Activated T-helper 1 cell treated with anti-CD3 and anti-CD28 coated beads, Interleukin-12 subunit alpha, Interleukin-12 subunit beta, Interleukin-2, Interleukin-4 antibody, amounts not matched to agents 30 ng/mL and 10 ng/mL and 1 ng/mL, durations not matched to agents 14 hours and 24 hours and 36 hours (primary cell): ENCODE measurements at places on chromosomes 6 and 20.

DNA sequence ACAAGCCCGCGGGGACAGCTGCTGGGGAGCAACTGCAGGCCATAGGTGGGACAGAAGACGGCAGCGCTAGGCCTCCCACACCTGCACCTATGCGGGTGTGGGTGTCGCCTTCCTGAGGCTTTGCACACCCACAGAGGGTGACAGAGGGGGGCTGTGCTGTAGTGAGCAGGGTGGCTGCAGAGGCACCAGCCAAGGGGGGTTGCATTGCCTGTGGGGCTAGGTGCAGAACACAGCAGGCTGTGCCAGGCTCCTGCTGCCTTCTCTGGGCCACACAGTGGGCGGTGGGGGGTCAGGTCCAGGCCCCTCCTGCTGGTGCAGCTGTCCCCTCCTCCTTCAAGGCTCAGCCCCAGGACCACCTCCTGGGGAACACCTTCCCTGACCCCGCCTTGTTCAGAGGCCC lies 75.7 kb downstream of the WDR27 start:
- no peak for DNase-seq

- DNase-seq, result no peak
These were observed 6.3 kb upstream of the OR14J1 start for GRCh38 chr6:29295181-29295585.

GRCh38 chr6:116533233-116533957 lies 12.1 kb downstream of the TRAPPC3L start:
- DNase-seq, result no peak

DNA sequence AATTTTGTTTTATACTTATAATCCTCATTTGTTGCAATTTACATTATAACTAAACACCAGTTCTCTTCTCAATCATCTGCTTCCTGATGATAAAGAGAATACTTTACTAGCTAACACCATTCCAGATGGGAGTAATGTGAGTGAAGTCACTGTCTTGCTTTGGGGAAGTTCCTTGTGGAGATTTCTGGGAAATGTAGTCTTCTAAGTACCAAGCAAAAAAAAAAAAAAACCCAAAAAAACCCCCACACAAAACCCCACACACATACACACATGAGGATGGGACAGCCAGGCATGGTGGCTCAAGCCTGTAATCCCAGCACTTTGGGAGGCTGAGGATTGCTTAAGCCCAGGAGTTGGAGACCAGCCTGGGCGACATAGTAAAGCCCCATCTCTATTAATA lies 2.2 kb upstream of the SNPH start:
- no peak for DNase-seq

GRCh38 chr20:19725814-19726525 lies 32.1 kb upstream of the RIN2 start:
- DNase-seq, result no peak

- no peak for DNase-seq
These were observed 26.1 kb upstream of the KCNB1 start for GRCh38 chr20:49508435-49509199.

DNA sequence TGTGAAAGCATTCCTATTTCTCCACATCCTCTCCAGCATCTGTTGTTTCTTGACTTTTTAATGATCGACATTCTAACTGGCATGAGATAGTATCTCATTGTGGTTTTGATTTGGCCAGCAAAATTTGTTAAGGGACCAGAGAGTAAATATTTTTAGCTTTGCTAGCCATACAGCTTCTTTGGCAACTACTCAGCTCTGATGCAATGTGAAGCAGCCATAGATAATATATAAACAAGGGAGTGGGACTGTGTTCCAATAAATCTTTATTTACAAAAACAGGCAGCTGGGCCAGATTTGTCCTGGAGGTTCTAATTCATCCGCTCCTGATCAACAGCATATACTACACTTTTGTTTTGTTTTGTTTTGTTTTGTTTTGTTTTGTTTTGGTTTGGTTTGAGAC lies 202.9 kb downstream of the ZNF217 start:
- DNase-seq, result no peak

- DNase-seq, result no peak
These were observed 496.8 kb upstream of the JAG1 start for GRCh38 chr20:11170565-11170964.

DNA sequence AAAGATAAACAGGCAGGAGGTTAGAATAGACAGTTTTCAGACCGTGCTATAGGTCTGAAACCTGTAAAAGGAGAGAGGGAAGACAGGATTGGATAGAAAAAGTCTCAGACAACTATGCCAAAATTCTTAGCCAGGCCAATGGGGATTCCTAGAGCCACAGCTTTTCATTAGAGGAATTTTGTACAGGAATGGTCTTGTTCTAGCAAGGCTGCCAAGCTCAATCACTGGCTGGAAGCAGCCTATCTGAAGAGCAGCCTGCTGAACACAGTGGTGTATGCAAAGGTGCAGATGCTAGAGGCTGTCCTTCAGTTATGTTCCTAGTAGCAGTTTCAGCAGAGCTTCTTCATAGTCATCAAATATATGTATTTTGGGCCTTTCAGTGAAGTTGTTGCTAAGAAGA lies 313.1 kb downstream of the GRIK2 start:
- DNase-seq, result no peak

DNA sequence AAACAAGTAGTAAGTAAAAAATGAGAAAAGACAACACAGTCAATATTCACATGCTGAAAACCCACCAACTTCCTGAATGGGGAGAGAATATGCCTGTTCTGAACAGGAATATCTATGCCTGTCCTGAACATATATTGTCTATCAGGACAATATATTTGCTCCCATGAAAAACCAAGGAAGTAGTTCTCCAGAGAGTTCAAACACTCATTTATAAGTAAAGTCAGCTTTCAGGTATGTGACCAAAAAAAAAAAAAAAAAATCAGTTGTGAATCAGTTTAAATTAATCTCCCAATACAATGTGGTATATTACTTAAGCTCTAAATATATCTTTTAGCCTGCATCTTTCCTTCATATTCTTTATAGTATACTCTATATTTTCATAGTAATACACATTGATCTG lies 119.5 kb downstream of the MYB start:
- no peak for DNase-seq

- DNase-seq, result no peak
These were observed 296.1 kb upstream of the FLRT3 start for GRCh38 chr20:14633507-14633906.

GRCh38 chr6:109453594-109454495 lies 1.7 kb downstream of the MICAL1 start:
- DNase-seq, result no peak

GRCh38 chr6:163711615-163712565 lies 297.4 kb downstream of the QKI start:
- DNase-seq, result no peak

- no peak for DNase-seq
These were observed 5.9 kb downstream of the CD2AP start for GRCh38 chr6:47483516-47483852.
